ENCODE measurements at places on chromosomes 7 and 10.
A peak's percentile ranks its signal among the peaks of the same experiment; 100 is the strongest.

- DNase-seq: no peak
Observed at GRCh38 chr10:128624656-128625530, 498.7 kb upstream of the MKI67 start.

DNA sequence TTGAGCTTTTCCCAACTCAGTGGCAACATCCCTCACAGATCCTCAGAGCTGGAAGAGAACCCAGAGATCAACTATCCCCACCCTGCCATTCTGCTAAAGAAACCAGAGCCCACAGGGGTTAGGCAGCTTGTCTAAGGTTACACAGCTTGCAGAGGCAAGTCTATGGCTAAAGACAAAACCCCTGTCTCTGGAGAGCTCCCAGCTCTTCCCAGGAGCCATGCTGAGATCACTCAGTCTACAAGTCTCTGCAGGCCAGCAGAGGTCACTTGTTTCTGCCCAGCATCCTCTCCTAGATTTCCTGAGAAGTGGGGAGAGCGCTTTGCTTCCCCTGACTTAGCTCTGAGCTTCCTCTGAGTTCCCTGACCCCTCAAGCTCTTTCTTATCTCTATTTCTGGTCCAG, 28.5 kb upstream of the LOXL4 start:
- DNase-seq: no peak

DNA sequence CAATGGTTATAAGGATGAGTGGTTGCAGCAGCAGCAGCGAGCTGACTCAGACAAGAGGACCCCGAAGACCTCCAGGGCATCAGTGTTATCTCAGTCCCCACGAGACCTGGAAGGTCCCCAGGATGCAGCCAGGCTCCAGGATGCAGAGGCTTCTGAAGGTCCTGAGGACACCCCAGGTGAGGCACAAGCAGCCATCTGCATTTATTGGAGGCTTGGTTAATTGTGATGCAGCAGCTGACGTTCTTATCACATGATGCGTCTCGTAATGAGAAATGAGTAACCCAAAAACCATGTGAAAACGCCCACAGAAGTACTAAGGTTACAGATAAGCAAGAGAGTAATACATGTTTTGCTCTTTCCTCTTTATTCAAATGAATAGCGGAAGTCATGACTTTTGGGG, 17.4 kb downstream of the C7orf57 start:
- DNase-seq: no peak

DNA sequence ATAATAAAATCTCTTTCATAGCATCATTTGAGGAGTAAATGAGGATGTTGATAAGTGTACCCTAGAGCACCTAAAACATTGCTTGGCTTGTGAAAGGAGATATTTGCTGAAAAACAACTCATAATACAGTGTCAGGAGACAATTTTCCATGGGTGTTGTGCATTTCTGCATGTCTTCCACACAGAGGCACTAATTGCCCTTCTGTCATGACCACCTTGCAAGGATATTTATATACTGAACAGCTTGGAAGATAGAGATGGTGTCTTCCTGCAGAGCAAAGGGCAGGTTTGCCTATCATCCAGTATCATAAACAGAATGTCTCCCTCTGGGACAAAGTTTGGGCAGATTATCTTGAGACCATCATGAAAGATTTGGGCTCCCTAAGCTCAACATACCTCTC, 495.2 kb upstream of the LRRN3 start:
- DNase-seq: no peak

DNA sequence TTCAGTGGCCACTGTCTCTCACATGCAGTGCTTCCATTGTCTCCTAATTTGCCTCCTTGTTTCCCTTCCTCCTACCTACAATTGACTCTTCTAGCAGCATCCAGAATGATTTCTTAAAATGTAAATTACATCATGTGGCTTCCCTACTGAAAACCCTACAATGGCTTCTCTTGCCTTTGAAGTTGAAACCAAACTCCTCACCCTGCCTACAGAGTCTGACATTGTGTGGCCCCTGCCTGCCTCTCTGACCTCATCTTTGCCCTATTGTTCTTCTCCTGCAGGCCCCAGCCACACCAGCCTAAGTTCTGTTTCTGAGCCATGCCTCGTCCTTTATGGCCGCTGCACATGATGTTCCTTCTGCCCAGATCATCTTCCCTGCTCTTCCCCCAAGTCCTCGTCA, 35.8 kb upstream of the CDK1 start:
- no peak for DNase-seq

DNA sequence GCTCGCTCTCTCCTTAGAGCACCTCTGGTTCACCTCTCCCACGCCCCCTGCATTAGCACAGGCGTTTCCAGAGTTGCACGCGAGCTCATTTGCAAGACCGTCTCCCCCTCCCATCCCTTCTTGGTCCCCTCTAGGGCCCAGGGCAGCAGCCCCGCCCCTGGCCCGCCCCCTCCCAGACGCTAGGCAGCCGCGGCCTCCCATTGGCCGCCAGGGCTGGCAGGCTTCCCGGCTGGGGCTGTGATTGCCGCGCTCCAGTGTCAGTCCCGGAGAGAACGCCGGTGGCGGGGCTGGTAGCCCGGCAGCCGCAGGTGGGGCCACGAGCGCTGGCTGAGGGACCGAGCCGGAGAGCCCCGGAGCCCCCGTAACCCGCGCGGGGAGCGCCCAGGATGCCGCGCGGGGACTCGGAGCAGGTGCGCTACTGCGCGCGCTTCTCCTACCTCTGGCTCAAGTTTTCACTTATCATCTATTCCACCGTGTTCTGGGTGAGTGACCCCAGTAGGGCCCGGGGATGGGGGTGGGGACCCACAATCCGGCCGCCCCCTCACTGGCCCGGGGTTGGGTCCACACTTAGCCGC, at the start of gene TSPAN15:
Gene TSPAN15 (plus strand): TSS at position 257 of the 575 bp plus-strand sequence. CDS start 130 bp downstream, at position 387.
- DNase-seq: peak; percentile 59

- DNase-seq: no peak
Observed at GRCh38 chr7:158550886-158551452, 36.7 kb downstream of the PTPRN2 start.

DNA sequence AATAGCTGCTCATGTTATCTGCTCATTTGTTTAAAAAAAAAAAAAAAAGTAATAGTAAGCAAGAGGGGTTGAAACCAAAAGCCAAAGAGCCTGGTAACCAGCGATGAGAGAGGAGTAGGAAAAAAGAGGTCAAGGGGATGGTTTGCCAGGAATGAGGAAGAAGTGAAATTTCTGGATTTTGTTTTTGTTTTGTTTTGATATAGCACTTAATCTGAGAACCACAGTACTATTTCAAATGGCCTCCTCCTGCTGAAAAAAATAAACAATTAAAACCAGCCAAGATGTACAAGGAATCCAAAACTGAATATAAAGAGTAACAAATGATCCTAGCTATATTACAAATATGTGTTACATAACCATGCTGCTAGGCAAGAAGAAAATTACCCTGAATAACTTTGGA, 213.1 kb downstream of the FGFR2 start:
- DNase-seq: no peak

- peak; percentile 70 for DNase-seq
Observed at GRCh38 chr10:97497572-97498075, 598 bp downstream of the MMS19 start.

DNA sequence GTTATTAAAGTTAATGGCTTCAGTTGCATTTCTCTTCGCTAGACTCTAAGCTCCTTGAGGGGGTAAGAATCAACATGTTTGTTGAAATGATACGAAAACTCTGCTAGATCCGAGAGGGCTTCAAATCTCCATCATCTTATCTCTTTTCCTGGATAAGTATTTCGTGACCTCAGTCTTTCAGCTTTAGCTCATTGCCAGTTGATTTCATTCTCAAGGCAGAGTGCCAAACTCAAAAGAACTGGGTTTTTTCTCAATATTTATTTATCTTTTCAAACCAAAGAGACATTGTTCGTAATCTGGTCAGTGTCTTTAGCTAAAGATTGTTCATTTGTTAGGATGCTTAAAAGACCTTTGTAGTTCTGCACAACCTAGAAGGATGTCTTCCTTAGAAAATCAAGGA, 108.9 kb downstream of the ARID5B start:
- no peak for DNase-seq

DNA sequence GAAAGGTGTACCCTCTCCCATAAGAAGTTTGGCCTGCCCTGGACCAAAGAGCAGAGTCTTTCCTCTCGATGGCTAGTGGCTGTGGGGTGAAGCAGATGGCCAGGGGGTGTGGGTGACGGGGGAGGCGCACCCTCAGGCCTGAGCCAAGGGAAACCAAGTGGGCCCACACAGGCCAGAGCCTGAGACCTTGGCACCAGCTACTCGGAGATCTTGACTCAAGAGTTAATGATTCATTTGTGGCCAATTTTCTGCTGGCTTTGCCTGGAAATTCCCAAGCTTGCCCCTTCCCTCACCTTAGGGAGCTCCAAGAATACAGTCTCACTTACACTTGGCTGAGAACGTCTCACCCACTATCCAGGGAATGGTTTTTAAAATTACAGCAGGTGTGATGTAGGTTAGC, 42.7 kb downstream of the ZMIZ1 start:
- DNase-seq: no peak

GRCh38 chr10:79020605-79021004, 48.2 kb upstream of the ZMIZ1 start:
- DNase-seq: no peak

- DNase-seq: no peak
Observed at GRCh38 chr7:159188011-159188410, 43.3 kb upstream of the VIPR2 start.

DNA sequence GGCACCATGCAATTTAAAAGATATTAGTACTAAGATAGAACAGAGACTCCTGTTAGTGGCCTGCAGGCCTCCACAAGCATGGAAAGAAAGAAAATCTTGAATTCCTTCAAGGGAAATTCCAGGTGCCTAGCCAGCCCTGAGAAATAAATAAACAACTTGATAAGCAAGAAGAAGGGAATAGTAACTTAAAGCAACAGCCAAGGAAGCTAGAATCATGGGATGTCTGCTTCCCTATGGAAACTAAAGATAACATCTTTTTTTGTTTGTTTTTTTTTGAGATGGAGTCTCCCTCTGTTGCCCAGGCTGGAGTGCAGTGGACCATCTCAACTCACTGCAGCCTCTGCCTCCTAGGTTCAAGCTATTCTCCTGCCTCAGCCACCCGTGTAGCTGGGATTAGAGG, 128.6 kb downstream of the SKIDA1 start:
- no peak for DNase-seq

GRCh38 chr7:105487579-105488571, 34.2 kb downstream of the PUS7 start:
- DNase-seq: no peak

GRCh38 chr7:139561-140243, 52.7 kb upstream of the FAM20C start:
- no peak for DNase-seq

GRCh38 chr10:60299961-60300883, 89.5 kb downstream of the ANK3 start:
- no peak for DNase-seq

GRCh38 chr10:95403700-95404461, 113.1 kb upstream of the PDLIM1 start:
- no peak for DNase-seq

DNA sequence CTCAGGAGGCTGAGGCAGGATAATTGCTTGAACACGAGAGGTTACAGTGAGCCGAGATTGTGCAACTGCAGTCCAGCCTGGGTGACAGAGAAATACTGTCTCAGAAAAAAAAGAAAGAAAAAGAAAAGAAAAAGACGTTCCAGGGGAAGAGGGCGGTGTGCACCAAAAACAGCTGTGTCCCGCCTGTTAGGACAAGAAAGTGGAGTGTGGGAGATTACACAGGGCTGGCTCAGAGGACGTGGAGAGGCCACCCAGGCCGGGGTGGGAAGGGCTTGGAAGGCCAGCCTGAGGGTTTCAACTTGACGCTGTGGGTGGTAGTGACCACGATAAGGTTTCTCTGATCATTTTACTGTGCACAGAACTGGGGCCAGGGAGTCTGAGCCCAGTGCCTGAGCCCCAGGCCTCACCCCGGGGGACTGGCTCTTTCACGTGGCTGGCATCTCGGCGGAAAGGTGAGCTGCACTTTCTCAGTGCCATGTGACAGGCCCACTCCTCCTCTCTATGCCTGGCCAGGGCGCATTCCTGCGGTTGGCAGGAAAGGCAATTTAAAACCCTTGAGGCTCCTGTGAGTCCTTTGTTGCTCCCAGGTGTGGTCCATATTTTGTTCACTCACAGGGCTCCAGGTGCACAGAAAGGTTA, 13.9 kb downstream of the RHBDD2 start:
- no peak for DNase-seq

DNA sequence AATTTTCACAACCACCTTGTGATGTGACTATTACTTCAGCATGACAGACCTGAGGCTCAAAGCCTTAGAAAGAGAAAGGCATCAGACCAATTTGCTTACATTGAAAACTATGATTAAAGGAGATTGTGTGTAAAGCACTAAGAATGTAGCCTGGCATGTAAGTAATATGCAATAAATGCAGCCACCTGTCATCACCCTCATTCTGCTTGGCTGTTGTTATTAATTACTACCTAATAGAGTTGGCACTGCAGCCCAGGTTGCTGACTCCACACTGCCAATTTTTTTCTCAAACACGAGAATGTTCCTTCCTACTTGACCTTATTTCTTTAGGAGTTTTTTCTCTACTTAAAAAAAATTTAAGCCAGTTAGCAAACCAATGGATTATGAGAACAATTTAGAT, 61.2 kb upstream of the NPVF start:
- no peak for DNase-seq

GRCh38 chr10:15521328-15521903, 150.3 kb upstream of the FAM171A1 start:
- no peak for DNase-seq

- no peak for DNase-seq
Observed at GRCh38 chr10:49387071-49387470, 8.8 kb downstream of the DRGX start.

DNA sequence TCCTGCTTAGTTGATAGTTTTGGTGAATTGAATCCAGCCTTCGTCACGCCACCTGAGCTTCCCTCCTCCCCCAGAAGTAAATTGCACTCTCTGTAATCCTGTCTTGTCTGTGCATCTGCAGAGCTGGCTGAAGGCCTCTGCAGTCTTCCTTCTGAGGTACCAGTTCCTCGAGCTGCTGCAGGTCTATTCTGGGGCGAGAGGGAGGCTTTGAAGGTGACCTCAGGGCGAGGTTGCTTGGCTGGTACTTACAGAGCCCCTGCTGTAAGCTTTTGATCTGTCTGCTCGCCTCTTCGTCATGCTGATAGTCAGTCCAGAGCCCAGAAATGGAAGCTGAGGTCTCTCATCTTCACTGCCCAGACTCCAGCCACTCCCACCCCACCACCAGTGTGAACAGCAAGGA, 513.6 kb upstream of the FOXK1 start:
- no peak for DNase-seq

DNA sequence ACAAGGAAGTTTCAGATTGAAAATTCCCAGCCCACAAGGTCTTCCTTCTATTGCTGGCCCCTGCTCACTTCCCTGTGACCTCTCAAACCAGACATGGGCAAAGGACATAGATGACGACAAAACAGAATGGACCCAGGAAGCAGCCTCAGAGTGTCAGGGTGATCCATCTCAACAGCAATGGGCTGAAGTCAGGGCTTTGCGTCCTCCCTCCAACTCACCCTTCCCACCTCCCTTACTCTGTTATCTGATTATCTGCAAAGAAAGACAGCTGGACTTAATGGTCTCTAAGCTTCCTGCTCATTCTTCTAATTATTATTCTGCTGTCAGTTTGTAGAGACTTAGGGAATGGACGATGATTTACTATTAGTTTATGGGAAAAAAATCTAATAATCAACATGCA, 115.9 kb downstream of the PIP4K2A start:
- no peak for DNase-seq

GRCh38 chr10:86955501-86956194, 1.8 kb downstream of the MMRN2 start:
- no peak for DNase-seq

- DNase-seq: no peak
Observed at GRCh38 chr7:78662939-78663338, 790.5 kb downstream of the MAGI2 start.

GRCh38 chr7:80671744-80672143, 33.3 kb downstream of the CD36 start:
- no peak for DNase-seq

Measured in GM19239 (cell line).